CD8-positive, alpha-beta memory T cell (primary cell): ENCODE measurements at places on chromosomes 4 and X. TPM values are rescaled to one million over a fixed set of nuclear protein-coding genes. Genes with fewer than 3 reads are reported as not detected.

GRCh38 chr4:141768954-141769353 lies 132.6 kb downstream of the IL15 start:
- H3K27ac ChIP-seq, result no peak overlapping the region
- no peaks in the 10 kb centered on the region for H3K27me3 ChIP-seq
- no peaks in the 10 kb centered on the region for H3K4me1 ChIP-seq
- no peak overlapping the region for H3K4me3 ChIP-seq
- DNase-seq, result no peak

DNA sequence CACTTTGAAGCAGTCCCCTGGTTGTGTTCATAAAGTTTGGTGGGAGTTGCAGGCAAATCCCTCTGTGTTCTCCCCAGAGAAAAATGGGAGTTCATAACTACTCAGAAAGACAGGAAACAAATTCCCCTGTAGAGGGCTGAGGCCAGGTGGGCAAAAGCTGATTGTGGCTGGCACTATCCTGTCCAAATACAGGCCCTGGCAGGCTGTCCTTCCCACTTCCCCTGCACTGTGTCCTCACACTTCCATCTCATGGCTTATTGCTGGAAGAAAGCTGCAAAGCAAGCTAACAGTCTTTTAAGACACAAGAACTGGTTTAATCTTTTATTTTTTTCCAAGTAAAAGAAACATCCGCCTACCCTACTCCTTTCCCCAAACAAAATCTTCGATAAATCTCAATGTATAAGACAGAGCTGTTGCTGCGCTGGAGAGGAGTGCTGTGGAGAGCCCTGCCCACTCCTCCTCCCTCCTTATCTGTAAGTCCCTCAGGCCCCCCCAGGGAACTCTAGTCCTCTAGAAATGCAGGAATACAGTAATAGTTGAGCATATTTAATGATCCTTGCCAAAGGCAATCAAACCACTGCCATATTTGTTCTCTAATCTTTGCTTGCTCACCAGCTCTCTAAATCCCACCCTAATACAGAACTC lies 14.0 kb downstream of the TAPT1 start:
- peaks cover 9% of the 10 kb centered on the region for H3K36me3 ChIP-seq
- peaks cover 33% of the 10 kb centered on the region for H3K4me1 ChIP-seq
- H3K4me3 ChIP-seq, result no peak overlapping the region
- no peak for DNase-seq
- H3K27me3 ChIP-seq, result no peaks in the 10 kb centered on the region
- H3K27ac ChIP-seq, result no peak overlapping the region

DNA sequence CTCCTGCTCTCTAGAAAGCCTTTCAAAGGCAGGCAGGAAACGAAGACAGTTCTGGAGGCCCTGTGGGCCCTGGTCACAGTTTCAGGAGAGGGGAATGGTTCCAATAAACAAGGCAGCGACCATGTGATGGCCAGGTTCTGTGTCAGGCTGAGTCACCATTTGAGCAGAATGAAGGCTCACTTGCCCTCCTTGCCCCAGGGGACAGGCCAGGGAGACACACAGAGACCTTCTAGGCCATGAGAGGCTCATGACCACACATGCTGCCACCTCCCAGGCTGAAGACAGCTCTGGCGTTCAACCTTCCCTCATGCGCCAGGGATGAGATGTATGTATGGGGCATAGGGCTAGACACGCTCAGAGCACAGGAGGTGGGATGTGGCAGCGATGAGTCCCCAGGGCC lies 22.9 kb upstream of the TRIM2 start:
- H3K4me1 ChIP-seq, result no peaks in the 10 kb centered on the region
- no peaks in the 10 kb centered on the region for H3K27me3 ChIP-seq
- DNase-seq, result no peak
- no peak overlapping the region for H3K27ac ChIP-seq
- H3K4me3 ChIP-seq, result no peak overlapping the region
- H3K36me3 ChIP-seq, result no peaks in the 10 kb centered on the region

DNA sequence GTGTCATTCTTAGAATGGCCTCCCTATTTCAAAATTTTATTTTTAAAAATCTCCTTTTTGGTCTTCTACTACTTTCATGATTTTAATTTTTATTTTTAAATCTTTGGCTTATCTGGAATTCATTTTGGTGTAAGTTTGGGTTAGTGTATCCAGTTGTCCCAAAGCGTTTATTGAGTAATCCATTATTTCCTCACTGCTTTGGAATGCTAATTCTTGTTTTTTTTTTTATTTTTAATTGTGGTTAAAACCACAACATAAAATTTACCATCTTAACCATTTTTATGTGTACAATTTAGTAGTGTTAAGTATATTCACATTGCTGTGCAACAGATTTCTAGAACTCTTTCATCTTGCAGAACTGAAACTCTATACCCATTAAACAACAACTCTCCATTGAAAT lies 8.7 kb downstream of the CITED1 start:
- H3K27me3 ChIP-seq, result no peaks in the 10 kb centered on the region
- no peak for DNase-seq
- no peaks in the 10 kb centered on the region for H3K36me3 ChIP-seq
- no peak overlapping the region for H3K4me3 ChIP-seq
- no peaks in the 10 kb centered on the region for H3K4me1 ChIP-seq

The ADGRG4 gene
- total RNA-seq, result not detected

The SSX7 gene
- not detected for total RNA-seq

The FDCSP gene
- not detected for total RNA-seq

DNA sequence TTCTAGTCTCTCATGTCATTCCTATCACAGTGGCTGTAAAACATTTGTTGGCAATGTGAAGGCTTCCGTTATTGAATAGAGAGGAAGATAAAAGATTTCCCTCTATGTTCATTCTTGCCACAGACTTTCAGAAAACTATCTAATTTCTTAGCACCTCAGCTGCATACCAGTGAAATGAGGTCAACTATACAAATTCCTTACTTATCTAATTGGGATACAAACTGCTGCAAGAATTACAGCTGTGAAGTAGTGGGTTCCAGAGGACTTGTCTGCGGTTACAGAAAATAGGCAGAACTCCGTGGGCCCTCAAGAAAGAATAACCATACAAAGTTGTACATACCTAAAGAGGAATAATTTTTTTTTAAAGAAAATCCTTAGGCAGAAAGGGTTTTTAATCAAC lies 175.8 kb downstream of the PPP1R2C start:
- no peaks in the 10 kb centered on the region for H3K36me3 ChIP-seq
- no peaks in the 10 kb centered on the region for H3K27me3 ChIP-seq
- no peaks in the 10 kb centered on the region for H3K4me1 ChIP-seq
- no peak overlapping the region for H3K27ac ChIP-seq

GRCh38 chrX:84735025-84735424 lies 232.8 kb upstream of the HDX start:
- no peaks in the 10 kb centered on the region for H3K36me3 ChIP-seq
- H3K4me3 ChIP-seq, result no peak overlapping the region

GRCh38 chrX:123961268-123962005 lies at the start of gene STAG2:
STAG2 (plus strand) TSS chrX:123961706; CDS start chrX:124022628, 60,922 bp downstream.
- DNase-seq, result peak; percentile 59
- no peaks in the 10 kb centered on the region for H3K36me3 ChIP-seq
- H3K4me1 ChIP-seq, result peaks cover 14% of the 10 kb centered on the region
- H3K27ac ChIP-seq, result peak within 1 kb of the TSS; percentile 93
- no peaks in the 10 kb centered on the region for H3K27me3 ChIP-seq
- peak within 1 kb of the TSS; percentile 91 for H3K4me3 ChIP-seq

DNA sequence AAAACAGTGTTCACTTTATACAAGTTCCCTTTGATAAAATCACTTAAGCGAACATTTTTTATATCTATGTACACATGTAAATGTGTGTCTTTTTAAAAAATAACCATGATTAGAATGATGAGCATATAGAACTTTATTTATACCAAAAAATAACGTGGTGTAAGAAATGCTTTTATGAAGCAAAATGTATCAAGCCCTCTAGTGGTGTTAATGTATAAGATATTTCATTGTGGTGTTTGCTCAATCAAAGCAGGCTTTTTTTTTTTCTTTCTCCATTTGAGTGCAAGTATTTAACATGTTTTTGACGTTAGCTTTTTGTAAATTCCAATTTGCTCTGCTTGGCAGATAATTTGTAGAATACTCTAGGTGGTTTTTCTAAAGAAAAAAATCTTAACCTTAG lies 2092.4 kb upstream of the TENM3 start:
- no peaks in the 10 kb centered on the region for H3K36me3 ChIP-seq
- no peaks in the 10 kb centered on the region for H3K27me3 ChIP-seq
- H3K4me1 ChIP-seq, result no peaks in the 10 kb centered on the region
- no peak overlapping the region for H3K27ac ChIP-seq
- no peak for DNase-seq
- H3K4me3 ChIP-seq, result no peak overlapping the region

GRCh38 chr4:100189820-100190642 lies at the start of gene DDIT4L:
DDIT4L (minus strand) TSS chr4:100190468; CDS start chr4:100189983, 485 bp downstream.
- peak within 1 kb of the TSS; percentile 37 for H3K4me3 ChIP-seq
- no peaks in the 10 kb centered on the region for H3K4me1 ChIP-seq

The NLGN4X gene
- not detected for total RNA-seq

- no peak overlapping the region for H3K4me3 ChIP-seq
- no peak overlapping the region for H3K27ac ChIP-seq
- H3K4me1 ChIP-seq, result no peaks in the 10 kb centered on the region
- no peak for DNase-seq
- H3K36me3 ChIP-seq, result no peaks in the 10 kb centered on the region
Observed at GRCh38 chr4:176729489-176729888, 63.2 kb downstream of the VEGFC start.

The MAGEE1 gene
- total RNA-seq, result 3.9 TPM

The PCDH19 gene
- total RNA-seq, result not detected

The NSDHL gene
- 21.8 TPM for total RNA-seq

- no peaks in the 10 kb centered on the region for H3K27me3 ChIP-seq
Observed at GRCh38 chr4:144955104-144955503, 142.9 kb downstream of the ANAPC10 start.

DNA sequence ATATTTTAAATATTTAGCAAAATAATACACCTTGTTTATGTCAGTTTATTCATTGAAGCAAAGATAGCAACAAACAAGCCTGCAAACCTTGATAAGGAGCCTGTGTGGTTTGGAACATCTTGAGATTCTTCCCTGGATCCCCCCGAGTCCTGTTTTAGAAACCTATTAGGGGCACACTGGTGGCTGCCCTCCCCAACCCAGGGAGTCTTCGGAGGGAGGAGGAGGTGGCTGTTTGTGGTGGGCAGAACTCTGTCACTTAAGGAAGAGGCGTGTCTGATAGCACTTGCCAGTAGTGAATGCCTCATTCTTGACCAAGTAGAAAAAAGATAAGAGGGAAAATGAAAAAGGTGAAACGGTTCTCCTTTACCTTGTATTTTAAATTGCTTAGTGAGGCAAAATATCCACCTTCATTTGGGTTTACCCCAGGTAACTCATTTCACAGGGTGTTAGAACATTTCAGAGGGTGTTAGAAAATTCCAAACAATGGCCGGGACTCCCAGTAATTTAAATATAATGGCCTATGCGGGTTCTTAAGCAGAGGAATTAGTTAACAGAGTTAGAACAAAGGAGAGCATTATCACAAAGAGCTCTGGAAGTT lies 10.4 kb downstream of the KIT start:
- no peak for DNase-seq
- no peaks in the 10 kb centered on the region for H3K36me3 ChIP-seq
- H3K27ac ChIP-seq, result no peak overlapping the region
- H3K4me1 ChIP-seq, result no peaks in the 10 kb centered on the region

DNA sequence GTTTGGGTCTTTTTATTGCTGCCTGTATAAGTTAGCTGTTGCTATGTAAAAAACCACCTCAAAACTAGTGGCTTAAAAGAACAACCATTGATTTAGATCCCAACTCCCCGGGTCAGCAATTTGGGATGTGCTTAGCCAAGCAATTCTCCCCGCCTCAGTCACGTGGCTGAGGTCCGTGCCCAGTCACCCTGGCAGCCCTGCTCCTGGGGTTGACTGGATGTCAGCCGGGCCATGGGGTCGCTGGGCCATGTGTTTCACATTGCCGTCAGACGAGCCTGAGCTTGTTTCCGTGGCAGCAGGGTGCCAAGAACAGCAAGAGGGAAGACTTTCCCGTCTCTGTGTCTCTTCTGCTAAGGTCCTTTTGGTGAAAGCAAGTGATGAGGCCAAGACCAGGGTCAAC lies 345.7 kb upstream of the FAT1 start:
- no peaks in the 10 kb centered on the region for H3K27me3 ChIP-seq
- no peaks in the 10 kb centered on the region for H3K36me3 ChIP-seq
- H3K4me1 ChIP-seq, result no peaks in the 10 kb centered on the region
- DNase-seq, result no peak
- H3K4me3 ChIP-seq, result no peak overlapping the region
- H3K27ac ChIP-seq, result no peak overlapping the region

The ARHGAP6 gene
- total RNA-seq, result not detected

DNA sequence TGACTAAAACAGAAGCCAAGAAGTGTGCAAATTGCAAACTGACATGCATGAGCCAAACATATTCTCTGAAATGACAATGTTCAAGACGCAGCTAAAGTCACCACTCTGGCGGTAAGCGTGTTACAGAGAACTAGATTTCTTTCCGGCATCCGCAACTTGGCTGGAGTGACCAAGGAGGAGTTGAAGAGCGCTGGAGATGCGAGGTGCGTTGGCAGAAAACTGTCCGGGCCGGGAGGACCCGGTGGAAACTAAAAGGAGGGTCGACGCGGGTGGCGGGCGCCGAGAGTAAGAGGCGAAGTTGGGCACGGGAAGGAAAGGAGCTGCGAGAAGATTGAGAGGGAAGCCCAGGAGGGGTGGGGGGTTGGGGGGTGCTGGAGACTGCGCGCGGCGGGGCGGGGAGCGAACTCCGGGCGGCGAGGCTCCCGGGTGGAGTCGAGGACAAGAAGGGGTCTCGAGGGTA lies 807 bp downstream of the SEL1L3 start:
- H3K4me3 ChIP-seq, result peak overlapping the region; percentile 70
- no peaks in the 10 kb centered on the region for H3K36me3 ChIP-seq
- DNase-seq, result peak; percentile 22
- no peaks in the 10 kb centered on the region for H3K27me3 ChIP-seq

GRCh38 chrX:129427267-129427666 lies 96.0 kb downstream of the SMARCA1 start:
- no peak for DNase-seq
- H3K4me1 ChIP-seq, result no peaks in the 10 kb centered on the region
- no peaks in the 10 kb centered on the region for H3K27me3 ChIP-seq
- H3K27ac ChIP-seq, result no peak overlapping the region

DNA sequence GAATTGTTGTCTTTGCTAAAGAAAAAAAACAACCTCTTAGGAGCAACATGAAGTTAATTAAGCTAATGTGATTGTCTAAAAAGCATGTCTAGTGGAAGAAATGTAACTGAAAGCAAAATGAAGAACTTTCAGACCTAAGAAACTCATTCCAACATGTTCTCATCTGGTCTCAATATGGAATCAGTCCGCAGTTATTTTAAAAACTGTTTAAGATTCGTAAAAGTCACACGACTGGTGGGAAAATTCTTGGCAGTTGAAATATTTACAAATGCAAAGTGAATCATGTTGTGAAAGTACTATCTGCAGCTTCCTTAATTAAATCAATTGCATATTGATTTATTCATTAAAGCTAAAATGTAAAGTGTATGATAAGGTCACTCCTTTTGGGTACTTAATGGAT lies 117.8 kb upstream of the DIAPH2 start:
- no peak overlapping the region for H3K27ac ChIP-seq
- no peaks in the 10 kb centered on the region for H3K4me1 ChIP-seq
- no peaks in the 10 kb centered on the region for H3K36me3 ChIP-seq
- no peaks in the 10 kb centered on the region for H3K27me3 ChIP-seq
- H3K4me3 ChIP-seq, result no peak overlapping the region

- H3K4me3 ChIP-seq, result no peak overlapping the region
- H3K27me3 ChIP-seq, result no peaks in the 10 kb centered on the region
- no peaks in the 10 kb centered on the region for H3K4me1 ChIP-seq
- H3K27ac ChIP-seq, result no peak overlapping the region
- no peaks in the 10 kb centered on the region for H3K36me3 ChIP-seq
Observed at GRCh38 chrX:106481341-106481740, 130.4 kb upstream of the RADX start.

The FGF16 gene
- not detected for total RNA-seq

- no peak overlapping the region for H3K27ac ChIP-seq
- H3K36me3 ChIP-seq, result no peaks in the 10 kb centered on the region
- H3K4me1 ChIP-seq, result no peaks in the 10 kb centered on the region
- DNase-seq, result no peak
- H3K4me3 ChIP-seq, result no peak overlapping the region
Observed at GRCh38 chr4:22597471-22597870, 81.6 kb upstream of the ADGRA3 start.

The RAB40AL gene
- 0.49 TPM for total RNA-seq
